ENCODE measurements at places on chromosomes 2 and 18.

DNA sequence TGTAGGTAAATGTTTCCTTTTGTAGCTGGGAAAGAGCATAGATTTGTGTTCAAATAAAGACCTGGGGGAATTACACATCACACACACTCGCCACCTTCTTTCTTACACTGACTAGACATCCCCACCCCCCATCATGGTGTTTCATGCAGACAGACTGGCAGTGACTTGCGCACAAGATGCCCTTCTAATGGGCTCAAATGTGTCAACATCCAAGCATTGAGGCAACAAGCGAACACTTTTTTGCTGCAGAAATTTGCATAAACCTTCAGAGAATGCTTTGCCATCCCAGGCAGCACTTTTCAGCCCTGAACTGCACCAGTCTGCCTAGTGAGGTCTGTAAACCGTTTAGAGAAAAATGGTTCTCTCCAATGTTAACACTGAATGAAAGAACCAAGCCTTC is 4.5 kb downstream of the HOXD8 start:
- DNase-seq, result no peak

- no peak for DNase-seq
These were observed 3.6 kb upstream of the PRSS56 start for GRCh38 chr2:232516551-232516950.

GRCh38 chr2:136215908-136216472 is 98.0 kb upstream of the CXCR4 start:
- no peak for DNase-seq

- no peak for DNase-seq
These were observed at the start of gene DLGAP1 for GRCh38 chr18:4455113-4455811. DLGAP1 (minus strand) TSS chr18:4455307.

DNA sequence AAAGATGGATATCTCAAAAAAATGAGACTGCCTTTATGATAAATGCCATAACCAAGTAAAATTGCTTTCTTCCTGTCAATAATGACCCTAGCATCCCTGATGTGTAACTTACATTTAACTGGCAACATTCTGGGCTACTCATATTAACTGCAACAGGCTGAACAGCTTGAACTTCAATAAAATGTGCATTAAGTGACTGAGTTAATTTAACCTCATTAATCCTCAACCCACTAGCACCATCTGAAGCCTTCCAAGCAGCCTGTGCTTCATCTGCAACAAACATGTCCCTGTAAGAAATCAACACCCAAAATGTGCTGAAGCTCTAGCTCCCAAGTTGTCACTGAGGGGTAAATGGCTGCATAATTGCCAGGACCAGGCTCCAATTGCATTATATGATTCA is 296.2 kb upstream of the ZC3H15 start:
- no peak for DNase-seq

DNA sequence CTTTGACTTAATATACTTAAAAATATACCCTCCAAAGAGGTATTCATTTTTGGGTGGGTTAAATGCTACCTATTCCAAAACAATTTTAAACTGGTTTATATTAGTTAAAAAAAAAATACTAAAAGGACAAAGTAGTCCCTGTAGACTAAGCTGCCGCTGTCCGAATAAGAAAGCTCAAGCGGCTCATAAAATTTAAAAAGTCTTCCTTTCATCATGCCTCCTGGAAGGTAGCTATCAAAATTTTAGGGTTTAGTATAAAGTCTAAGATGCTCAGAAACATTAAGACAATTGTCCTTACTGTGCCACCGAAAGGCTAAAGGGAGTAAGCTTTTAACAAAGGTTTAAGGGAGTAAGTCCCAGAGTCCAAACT is 440 bp upstream of the UGGT1 start:
- no peak for DNase-seq

- no peak for DNase-seq
These were observed 207.6 kb upstream of the CCDC150 start for GRCh38 chr2:196431957-196432356.

GRCh38 chr2:198587741-198588140 is 783.3 kb downstream of the PLCL1 start:
- no peak for DNase-seq

- DNase-seq, result no peak
These were observed 267.6 kb downstream of the WDPCP start for GRCh38 chr2:63320669-63321068.

- DNase-seq, result no peak
These were observed 36.0 kb upstream of the CD207 start for GRCh38 chr2:70871398-70872211.

DNA sequence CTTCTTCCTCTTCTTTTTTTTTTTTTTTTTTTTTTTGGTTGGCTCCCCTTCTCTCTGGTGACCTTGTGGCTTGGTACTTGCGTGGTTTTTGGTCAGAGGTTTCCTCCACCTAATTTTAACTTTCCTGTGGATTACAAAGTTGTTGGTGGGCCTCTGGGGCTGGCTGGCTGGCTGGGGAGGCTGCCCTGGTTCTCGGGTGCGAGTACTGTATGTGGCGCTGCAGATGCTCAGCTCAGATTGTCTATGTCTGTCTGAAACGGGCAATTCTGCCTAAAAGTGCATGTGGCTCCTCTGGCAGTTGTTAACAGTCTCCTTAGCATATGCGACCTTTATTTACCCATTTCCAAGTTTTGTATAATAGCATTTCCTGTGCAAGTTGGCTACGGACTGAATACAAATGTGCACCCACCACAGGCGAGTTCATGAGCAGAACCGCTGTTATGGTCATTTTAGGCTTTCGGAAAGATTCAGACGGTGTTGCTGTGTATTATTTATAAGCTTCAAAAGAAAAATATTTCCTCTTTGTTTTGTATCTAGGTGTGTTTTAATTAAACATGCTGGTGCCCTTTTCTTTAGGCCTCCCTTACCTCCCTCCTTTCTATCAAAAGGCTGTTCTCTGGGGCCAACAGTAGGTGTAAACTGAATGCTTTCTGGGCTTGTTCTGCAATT is 4.4 kb downstream of the TBR1 start:
- no peak for DNase-seq

DNA sequence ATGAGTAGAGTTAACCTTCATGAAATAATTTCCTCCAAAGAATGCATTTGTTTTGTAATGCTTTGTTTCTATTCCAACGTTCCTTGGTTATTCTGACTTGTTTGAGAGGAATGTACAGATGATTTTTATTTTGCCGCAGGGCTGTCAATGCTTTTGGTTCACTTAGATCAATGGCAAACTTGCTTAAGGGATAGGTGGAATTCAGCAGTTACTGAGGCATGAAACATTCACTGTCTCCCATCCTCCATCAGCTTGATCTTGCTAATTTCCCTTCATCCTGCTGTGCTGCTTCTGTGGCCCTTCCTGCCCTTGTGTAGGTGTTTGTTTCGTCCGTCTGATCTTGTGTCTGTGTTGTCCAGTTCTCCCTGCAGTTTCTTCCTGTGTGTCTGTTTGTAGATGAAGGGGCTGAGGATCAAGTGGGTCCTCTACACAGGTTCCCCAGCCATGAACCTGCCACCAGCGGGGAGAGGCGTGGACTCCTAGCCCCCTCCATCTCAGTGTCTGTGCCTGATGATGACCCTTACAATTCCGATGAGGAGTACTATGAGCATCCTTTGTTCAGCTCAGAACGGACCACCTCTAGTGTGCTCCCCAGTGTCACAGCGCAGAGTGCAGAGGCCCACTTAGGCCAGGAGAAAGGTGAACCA is 84.2 kb upstream of the UNC80 start:
- no peak for DNase-seq

GRCh38 chr2:201880993-201881611 is 74.8 kb downstream of the CDK15 start:
- DNase-seq, result no peak

DNA sequence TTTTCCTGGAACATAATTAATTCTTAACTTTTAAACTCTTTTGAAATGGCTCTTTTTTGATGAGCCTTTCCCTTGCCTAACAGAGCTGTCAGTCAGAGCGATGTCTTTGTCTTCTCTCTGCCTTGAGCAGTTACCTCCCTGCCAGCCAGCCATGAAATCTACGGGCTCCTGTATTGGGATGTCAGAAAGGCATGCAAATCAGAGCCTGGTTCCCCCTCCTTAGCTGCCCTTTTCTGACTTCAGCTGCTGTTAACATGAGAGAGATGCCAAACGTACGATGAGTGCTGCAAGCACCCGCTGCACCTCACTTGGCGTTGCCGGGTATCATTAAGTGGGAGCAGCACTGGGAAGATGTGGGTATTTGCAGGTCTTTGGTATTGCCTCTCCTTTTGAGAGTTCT is 131.4 kb upstream of the BOD1L2 start:
- no peak for DNase-seq

DNA sequence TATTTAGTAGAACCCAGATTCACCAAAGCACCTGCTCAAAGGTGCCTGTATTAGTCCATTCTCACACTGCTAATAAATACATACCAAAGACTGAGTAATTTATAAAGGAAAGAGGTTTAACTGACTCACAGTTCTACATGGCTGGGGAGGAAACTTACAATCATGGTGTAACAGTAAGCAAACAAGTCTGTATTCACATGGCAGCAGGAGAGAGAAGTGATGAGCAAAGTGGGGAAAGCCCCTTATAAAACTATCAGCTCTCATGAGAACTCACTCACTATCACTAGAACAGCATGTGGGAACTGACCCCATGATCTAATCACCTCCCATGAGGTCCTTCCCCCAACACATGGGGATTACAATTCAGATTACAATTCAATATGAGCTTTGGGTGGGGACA is 28.0 kb upstream of the DDX18 start:
- no peak for DNase-seq

DNA sequence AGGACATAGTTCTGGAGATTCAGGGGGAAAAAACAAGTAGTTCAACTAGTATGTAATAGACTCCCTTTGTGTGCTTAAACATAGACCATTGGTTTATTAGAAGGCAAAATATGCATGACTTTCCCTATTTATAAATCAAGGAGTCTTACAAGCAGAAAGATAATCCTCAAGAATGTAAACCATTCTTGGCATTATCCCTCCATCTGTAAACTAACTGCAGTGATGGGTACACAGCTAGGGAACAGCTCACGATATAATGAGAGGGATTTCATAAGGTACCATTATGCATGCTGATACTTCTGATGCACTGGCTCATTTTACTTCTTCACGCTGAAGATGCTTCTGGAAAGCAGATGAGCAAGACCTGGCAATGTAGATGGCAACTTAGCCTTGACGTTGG is 878 bp downstream of the FBXO15 start:
- DNase-seq, result no peak

GRCh38 chr2:120771781-120772208 is 36.1 kb downstream of the GLI2 start:
- no peak for DNase-seq

DNA sequence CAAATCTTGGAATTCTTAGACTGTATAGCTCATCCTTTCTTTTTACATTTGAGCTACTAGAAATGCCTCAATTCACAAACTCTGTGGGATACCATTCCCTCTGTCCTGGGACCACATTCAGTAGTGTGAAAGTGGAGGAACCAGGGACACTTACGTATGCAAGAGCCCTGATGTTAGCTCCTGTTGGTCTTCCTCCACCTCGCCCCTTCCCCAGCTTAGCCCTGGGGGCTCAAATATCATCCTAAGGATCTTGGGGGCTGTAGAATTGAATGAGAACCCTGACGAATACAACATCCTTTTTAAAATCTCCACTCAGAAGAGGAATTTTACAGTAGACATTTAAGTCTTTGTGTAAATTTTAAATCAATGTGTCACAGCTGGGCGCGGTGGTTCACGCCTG is 65.2 kb upstream of the RAPH1 start:
- no peak for DNase-seq

DNA sequence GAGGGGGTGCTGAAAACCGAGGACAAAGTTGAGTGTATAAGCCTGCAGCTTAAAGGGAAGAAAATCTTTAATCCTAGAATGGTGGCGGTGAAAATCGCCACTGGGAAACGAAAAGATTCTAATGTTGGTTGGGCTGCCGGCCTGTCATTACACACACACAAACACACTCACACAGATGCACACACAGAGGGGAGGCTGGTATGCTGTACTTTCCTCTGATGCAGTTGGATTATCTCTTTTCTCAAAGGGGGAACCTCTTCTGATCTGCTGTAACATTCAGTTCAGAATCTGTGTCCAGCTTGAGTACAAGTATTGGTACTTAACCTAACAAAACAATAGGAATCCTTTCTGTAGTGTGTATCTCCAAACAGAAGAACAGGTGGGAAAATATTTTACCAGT is 39.0 kb downstream of the ANXA4 start:
- no peak for DNase-seq

Data from renal cortex interstitium (tissue), 15 donors.